Right ventricle myocardium superior (tissue), 1 donor: ENCODE measurements at places on chromosomes 11 and 22. TPM values are rescaled to one million over a fixed set of nuclear protein-coding genes. Genes with fewer than 3 reads are reported as not detected.

GRCh38 chr11:64086258-64087123 is 50.8 kb downstream of the FLRT1 start:
- peak; percentile 61 for DNase-seq

DNA sequence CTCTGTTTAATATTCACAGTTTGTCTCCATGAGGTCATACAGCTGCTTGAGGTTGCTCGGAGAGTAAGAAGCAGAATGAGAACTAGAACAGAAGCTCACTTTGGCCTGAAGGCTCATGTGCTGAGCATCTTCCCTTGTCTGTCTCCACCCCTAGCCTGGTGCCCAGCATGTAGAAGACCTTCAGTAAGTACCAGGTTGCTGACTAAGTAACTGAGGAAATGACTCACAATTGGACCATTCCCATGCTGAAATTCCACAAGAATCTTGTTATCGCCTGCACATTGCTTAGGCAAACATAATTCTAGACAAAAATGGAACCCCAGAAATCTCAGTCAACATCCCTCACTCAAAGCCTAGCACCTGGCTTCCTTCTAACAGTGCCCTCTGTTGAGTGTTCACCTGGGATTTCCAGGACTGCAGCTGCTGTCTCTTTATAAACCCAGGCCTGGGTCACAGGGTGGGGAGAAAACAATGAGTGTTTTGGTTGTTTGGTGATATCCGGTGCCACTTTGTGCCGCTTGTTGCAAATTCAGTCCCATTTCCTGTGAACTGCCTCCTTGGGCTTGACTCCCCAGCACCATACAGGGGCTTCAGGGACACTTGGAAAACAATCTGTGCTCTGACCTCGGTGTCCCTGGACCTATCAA is 406.8 kb downstream of the ETS1 start:
- DNase-seq = no peak

DNA sequence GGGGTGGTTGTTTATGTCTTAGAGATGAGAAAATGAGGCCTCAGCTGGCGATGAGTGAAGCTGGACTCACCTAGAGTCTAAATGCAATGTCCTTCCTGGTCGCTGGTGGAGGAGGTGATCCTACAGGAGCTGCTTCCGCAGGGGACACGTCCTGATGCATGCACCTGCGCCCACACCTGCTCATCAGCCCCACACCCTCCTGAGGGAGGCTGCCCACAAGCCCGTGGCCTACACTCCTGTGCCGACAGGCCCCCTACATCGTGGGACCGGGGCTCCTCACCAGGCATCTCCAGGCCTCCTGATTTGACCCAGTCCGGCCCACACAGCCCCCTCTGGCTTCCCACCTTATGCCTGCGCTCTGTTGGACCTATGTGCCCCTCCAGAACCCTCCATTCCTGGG is 857.2 kb downstream of the TBC1D22A start:
- DNase-seq = no peak

- no peak for DNase-seq
Measured at GRCh38 chr11:12121517-12121916, 11.1 kb downstream of the MICAL2 start.

The DEAF1 gene
- total RNA-seq = 22.1 TPM

The MUC5AC gene
- total RNA-seq = not detected

- DNase-seq = no peak
Measured at GRCh38 chr22:39106326-39106725, 9.3 kb downstream of the APOBEC3H start.

The APOL3 gene
- total RNA-seq = 25.5 TPM

The TMEM135 gene
- 17.2 TPM for total RNA-seq

GRCh38 chr11:60263402-60263801 is 17.1 kb upstream of the MS4A4A start:
- no peak for DNase-seq

DNA sequence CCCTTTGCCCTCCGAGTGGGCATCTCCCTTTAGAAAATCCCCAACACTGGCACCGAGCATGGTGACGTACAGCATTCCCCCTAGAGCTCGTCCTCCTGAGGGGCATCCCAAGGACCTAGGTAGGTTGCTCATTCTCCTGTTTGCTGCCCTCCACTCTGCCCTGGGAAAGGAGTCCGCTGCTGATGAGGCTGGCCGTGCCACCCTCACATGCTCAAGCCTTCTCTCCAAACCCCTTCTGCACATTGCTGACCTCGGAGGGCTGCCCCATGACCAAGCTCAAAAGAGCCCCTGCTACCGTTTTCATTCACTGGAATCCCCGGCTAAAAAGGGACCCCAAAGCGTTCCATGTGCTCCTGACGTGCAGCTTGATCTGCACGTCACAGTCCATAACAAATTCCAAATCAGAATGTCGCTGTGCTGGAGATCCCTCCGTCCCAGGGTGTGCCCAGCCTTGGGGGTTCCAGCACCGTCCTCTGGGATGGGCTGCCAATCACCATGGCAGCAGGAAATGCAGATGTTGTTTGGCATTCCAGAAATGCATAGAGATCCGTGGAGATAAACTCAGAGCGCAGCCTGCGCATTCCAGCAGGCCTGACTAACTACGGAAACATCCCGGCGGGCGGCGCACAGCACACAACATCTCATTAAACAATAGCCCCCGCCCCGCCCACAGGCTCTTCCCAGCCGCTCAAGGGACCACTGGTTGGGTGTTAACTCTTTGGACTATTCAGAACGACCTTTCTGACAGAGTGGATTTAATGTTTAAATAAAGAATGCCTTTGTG is 26.3 kb upstream of the GNB1L start:
- DNase-seq = peak; percentile 75

- DNase-seq = no peak
Measured at GRCh38 chr22:37451218-37451617, 23.9 kb upstream of the ELFN2 start.

GRCh38 chr11:1651411-1651980 is 21.9 kb downstream of the KRTAP5-5 start:
- no peak for DNase-seq

The MMP27 gene
- not detected for total RNA-seq

- DNase-seq = no peak
Measured at GRCh38 chr11:31477528-31478222, 31.7 kb downstream of the IMMP1L start.

The APOL5 gene
- not detected for total RNA-seq

The TRIM64C gene
- total RNA-seq = not detected

GRCh38 chr22:32535531-32536190 is 61.0 kb downstream of the FBXO7 start:
- DNase-seq = no peak

- DNase-seq = no peak
Measured at GRCh38 chr11:10844356-10844755, 13.5 kb downstream of the ZBED5 start.

DNA sequence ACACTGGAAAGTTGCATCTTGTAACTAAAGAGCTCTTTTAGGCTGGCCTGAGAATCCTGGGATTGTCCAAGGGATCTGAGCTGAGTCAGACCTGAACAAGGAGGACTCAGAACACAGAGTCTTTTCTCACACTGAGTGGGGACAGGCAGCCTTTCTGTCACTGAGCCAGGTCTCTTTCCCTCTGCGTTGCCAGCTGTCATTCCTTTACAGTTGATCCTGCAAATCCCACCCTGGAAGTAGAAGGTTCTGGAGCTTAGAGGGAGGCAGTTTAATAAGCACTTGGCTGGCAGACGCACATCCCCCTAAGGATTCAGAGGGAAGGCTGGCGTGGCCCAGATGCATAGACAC is 76.3 kb upstream of the SUSD2 start:
- no peak for DNase-seq

The LSP1 gene
- total RNA-seq = 23.0 TPM

- DNase-seq = no peak
Measured at GRCh38 chr11:61639816-61640443, 40.3 kb upstream of the DAGLA start.

The FADS3 gene
- total RNA-seq = 76.0 TPM

DNA sequence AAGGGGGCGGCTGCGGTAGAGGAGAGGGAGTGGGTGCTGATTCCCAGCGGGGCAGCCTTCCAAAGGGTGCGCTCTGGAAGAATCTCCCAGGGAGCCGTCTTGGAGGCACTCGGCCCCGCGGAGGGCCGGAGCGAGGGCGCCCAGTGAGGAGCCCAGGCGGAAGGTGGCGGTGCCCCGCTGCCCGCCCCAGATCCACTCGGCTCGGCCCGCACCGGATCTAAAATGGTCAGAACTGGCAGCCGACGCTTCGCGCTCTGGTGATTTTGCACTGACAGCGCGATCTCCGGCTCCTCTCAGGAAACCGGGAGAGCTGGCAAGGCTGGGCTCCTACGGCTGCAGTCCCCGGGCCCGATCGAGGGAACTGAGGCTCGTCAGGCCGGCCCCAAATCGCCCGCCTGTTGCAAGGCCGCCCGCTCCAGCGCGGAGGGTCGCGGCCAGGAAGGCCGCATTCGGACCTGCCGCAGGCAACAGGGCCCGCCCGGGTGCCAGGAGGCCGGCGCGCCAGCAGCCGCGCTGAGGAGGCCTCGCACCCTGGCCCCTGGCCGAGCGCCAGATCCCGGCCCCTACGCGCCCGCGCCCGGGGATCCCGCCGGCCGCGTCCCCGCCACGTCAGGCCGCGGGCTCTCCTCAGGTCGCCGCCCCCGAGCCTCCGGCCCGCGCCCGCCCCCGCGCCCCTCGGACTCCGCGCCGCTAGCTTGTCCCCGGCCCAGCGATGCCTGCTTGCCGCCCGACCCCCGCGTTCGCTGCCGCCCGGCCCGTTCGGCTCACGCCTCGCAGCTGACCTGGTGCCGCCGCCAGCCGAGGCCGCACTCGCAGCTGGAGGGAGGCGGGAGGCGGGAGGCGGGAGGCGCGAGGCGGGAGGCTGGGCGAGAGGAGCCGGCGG is at the start of gene KLHL22:
Gene KLHL22, minus strand, starts transcription at position 818 of the 883 bp plus-strand sequence. CDS start 6,584 bp downstream, outside the sequence.
- DNase-seq = peak; percentile 65

- no peak for DNase-seq
Measured at GRCh38 chr22:36440429-36441002, 40.9 kb downstream of the TXN2 start.

The RPS19BP1 gene
- 59.0 TPM for total RNA-seq

DNA sequence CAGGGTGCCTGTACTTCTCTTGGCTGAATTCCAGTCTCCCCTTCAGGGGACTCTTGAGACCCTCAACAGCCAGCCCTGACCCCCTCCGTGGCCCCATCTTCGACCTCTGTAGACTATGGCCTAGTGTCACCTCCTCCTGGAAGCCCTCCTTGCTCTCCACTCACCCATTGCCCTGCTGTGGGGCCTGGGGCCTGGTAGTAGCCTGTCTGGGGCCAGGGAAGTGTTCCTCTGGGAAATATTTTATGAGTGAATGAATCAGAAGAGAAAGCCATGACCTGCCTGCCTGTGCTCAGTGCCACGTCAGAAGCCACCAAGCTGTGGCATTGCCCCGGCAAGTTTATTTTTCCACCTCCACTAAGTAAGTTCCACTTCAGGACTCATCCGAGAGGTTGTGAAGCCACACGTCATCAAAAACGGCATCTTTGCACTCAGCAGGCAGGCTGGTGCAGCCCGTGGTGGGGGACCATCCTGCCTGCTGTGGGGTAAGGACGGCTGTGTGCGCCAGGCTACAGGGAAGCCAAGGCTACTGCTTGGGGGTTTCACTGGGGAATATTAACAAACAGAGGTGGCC is 59.6 kb upstream of the PPARA start:
- peak; percentile 25 for DNase-seq

GRCh38 chr11:128359515-128359914 is 227.8 kb downstream of the ETS1 start:
- no peak for DNase-seq

DNA sequence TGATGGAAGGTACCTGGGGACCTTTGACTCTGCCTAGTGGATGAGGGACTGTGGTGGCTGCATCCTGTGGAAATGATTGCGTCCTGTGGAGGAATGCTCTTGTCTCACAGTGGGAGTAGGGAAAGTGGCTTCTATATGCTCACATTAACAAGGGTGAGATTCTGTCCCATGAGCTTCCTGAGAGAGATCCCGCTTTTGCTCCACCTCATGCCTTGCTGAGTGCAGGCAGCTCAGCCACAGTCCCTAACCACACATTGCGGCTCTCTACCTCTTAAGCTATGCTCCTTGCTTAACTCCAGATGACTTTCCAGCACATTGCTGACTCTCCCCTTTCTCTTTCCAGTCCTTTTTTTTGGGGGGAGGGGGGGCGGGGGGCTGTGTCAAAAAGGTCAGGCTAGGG is 45.0 kb downstream of the TEAD1 start:
- DNase-seq = no peak
